ENCODE measurements at places on chromosomes 5 and 9. TPM values are rescaled to one million over a fixed set of nuclear protein-coding genes. Genes with fewer than 3 reads are reported as not detected.

GRCh38 chr5:124655251-124655917, 91.1 kb downstream of the ZNF608 start:
- no peak for DNase-seq

DNA sequence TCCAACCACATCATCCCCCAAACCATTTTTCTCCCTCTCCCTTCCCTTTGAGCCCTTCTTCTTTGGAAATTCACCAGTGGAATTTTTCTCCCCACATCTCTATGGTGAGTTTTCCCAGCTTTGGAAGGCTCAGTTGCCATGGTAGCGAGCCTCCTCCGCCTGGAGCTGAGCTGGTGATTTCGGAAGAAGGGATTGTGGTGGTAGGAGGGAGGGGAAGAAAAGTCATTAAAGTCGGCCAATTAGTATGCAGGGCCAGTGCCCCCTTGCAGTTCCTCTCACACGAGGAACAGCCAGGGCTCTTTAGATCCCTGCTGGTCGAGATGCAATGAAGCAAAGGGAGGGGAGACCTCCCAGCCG, 322.0 kb downstream of the NTRK2 start:
- DNase-seq = no peak

DNA sequence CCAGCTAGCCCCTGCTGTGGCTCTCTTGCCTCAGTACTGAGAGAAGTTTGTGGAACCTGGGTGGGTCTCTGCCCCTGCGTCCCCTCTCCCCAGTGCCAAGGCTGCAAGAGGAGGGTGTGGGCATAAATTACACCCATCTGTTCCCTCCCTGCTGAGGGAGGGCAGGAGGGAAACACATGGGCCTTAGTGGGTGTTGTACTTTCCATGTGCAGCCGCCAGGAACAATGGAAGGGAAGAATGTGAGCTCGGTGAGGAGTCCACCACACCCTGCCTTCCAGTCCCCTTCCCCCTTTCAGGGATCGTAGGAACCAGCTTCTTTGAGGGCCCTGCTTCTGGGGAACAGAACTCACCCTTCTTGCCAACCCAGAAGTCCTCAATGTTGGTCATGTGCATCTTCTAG, 138.2 kb upstream of the KLF4 start:
- DNase-seq = no peak

DNA sequence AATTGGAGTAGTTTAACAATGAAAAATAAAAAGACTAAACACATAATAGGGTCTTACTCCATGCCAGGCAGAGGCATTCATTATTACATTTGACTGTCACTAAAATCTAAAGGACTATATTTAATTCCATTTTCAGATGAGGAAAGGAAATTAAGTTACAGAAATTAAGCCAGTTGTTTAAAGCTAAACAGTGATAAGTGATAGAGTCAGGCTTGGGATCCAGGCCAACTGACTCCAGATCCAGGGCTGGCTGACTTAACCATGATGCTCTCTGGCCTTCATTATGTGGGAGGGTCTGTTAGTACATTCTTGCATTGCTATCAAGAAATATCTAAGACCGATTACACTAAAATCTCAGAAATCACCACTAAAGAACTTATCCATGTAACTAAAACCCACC, 107.2 kb downstream of the ARHGEF28 start:
- no peak for DNase-seq

GRCh38 chr5:58245476-58245840, 214.4 kb downstream of the PLK2 start:
- no peak for DNase-seq

GRCh38 chr9:98280574-98280973, 25.1 kb upstream of the TBC1D2 start:
- no peak for DNase-seq

The BSPRY gene
- 0.17 TPM for total RNA-seq
